ENCODE measurements at places on chromosomes 4 and X.
A peak's percentile ranks its signal among the peaks of the same experiment; 100 is the strongest.

- DNase-seq = no peak
These were observed 5.0 kb downstream of the PRMT9 start for GRCh38 chr4:147678796-147679549.

DNA sequence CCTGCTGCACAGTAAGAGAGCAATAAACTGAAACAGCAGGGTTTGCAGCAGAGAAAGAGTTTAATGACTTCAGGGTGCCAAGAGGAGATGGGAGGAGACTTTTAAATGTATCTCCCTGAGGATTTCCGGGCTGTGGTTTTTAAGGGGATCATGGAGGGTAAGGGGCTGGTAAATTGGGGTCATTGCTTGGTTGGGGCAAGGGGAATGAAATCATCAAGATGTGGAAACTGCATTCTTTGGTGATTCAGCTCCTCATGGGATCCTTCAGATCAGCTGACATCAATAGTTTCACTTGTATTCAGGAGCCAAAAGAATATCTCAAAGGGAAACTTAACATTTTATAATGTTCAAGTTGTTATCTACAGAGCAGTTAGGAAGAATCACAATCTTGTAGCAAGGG, 174.3 kb upstream of the ANXA10 start:
- no peak for DNase-seq

GRCh38 chr4:118373614-118374255, 20.9 kb upstream of the PRSS12 start:
- DNase-seq = no peak

GRCh38 chr4:80655662-80656061, 320.1 kb downstream of the CFAP299 start:
- DNase-seq = no peak

GRCh38 chrX:147476008-147476407, 435.7 kb upstream of the FMR1 start:
- DNase-seq = no peak

DNA sequence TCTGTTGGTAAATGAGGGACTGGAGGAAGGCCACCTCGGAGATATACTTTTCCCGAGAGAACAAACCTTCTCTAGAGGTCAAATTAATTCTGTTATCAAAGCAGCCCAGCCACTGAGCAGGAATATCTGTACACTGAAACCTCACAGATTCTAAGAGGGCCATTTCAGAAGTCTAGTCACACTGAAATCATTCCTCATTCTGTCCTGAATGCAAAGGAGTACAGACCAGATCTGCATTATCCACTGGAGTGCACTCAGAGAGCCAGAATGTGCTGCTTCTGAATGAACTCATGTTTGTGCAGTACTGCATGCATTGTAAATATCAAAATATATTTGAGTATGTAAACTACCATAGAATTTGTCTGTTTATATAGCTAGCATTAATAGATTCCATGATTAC, 278.3 kb upstream of the FSTL5 start:
- no peak for DNase-seq

- DNase-seq = no peak
These were observed 67.9 kb downstream of the PPP3CA start for GRCh38 chr4:101279377-101279871.

DNA sequence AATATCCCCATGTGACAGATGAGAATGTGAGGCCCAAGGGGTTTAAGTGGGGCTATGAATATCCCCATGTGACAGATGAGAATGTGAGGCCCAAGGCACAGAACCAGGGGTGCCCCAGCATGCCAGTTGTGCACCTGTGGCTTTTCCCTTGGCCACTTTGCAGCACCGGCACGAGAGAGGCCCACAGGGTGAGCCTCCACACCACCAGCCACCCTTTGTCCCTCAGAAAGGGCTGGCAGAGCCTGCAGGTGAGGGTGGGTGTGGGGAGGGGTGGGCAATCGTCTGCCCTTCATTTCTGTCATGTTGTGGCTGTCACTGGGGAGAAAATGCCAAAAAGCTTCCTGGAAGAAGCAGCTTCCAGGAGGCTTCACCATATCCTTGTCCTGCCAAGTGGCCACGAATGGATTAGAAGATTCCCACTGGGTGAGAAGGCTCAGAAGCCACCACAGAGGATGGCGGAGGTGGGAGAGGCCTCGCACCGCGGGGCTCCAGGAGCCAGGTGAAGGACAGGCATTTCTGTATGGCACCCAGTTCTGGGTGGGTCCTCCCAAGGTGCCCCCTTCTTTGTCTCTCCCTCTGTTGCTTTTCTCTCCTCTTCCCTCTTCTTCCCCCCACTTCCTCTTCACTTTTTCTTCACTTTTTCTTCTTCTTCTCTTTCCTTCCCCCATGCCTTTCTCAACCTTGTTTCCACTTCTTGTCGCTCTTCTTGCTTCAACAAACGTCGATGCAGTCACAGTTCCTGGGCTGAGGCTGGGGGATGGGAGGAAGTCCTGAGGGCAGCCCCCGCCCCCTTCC, 469 bp upstream of the GPR78 start:
- DNase-seq = no peak

- no peak for DNase-seq
These were observed 189.3 kb downstream of the PTTG2 start for GRCh38 chr4:38149472-38149996.

DNA sequence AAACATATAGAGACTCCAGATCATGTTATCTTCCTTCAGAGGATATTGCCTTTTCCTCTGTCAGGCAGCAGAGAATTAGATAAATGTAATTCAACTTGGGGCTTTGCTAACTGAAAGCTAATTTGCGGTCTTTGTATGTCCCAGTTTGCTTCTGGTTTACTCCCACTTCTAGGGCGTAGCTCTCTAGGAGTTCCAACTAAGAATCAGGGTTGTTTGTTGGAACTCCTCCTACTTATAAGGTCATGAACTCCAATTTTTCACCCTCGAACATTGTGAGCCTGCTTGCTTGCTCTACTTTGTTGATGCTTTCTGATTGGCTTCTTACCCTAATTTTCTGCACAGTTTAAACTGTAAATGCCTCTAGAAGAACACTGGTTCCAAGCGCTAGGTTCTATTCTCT, 66.1 kb downstream of the FMR1NB start:
- DNase-seq = no peak

GRCh38 chr4:69093681-69094080, 2.6 kb upstream of the UGT2B7 start:
- DNase-seq = no peak

GRCh38 chr4:143338313-143338712, 1.6 kb downstream of the GAB1 start:
- no peak for DNase-seq

GRCh38 chr4:71389149-71389827, 50.5 kb downstream of the SLC4A4 start:
- no peak for DNase-seq

DNA sequence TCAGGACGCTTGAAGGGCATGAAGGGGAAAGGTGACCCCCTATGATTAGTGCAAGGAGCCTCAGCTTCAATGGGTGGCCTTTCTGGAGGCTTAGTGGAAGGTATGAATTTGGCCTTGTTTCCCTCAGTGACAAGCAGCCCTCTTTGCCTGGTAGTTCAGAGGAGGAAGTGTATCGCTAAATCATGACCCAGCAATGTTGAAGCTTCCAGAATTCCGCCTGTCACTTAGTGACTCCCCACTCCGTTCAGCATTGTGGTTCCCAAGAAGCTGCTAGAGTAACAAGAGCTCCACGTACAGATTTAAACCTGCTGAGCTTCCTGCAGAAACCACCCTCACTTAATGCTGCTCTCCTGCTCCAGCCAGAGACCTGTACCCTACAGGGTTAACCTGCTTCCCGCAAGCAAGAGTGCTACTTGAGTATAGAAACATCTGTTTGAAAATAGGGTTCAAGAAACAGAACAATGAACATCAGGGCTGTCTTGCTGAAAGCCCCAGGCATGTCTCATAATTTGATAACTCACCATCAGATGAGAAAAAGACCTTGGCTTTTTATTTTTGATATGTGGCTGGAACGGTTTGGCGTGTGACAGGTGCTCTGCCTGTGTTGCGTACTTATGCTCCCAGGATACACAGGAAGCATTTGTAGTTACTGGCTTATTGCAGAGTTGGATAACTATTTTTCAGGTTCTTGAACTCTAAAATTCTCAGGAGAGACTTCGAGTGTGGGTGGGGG, 105.2 kb downstream of the UCHL1 start:
- DNase-seq = peak; percentile 60

DNA sequence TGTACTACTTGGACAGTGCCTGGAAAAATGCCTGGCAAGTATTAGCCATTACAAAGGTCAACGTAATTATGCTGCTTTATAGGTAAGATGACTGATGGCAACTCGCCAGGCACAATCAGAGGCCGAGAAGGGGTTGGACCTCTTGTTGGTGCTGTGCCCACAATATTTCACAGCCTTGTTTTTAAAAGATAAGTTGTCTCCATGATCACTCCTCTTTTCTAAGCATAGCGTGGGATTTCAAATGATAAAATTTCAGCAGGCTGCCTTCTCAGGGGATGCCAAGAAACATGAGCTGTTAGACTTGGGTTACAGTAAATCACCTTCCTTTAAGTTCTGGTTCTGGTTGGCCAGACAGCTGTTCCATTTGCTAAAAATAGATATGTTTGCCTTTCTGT, 26.9 kb downstream of the HOPX start:
- no peak for DNase-seq

DNA sequence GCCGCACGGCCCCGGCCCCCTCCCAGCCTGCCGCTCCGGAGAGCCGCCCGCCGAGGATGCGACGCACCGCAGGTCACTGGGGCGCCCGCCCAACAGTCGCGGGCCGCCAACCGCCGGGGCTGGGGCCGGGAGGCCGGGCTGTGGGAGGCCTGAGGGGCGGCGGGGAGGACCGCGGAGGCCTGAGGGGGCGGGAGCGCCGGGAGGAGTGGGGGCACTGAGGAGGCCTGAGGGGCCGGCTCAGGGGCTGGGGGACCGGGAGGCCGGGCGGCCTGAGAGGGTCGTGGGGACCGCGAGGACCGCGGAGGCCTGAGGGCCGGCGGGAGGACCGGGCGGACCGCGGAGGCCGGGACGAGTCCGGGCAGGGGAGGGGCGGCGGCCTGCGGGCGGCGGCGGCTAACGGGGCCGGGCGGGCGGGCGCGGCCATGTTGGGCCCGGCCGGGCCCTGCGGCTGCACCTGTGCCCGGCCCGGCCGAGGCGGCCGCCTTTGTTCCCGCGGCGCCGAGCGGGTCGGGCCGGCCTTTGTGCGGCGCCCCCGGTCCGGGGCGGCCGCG, 353 bp downstream of the NSD2 start:
- no peak for DNase-seq

DNA sequence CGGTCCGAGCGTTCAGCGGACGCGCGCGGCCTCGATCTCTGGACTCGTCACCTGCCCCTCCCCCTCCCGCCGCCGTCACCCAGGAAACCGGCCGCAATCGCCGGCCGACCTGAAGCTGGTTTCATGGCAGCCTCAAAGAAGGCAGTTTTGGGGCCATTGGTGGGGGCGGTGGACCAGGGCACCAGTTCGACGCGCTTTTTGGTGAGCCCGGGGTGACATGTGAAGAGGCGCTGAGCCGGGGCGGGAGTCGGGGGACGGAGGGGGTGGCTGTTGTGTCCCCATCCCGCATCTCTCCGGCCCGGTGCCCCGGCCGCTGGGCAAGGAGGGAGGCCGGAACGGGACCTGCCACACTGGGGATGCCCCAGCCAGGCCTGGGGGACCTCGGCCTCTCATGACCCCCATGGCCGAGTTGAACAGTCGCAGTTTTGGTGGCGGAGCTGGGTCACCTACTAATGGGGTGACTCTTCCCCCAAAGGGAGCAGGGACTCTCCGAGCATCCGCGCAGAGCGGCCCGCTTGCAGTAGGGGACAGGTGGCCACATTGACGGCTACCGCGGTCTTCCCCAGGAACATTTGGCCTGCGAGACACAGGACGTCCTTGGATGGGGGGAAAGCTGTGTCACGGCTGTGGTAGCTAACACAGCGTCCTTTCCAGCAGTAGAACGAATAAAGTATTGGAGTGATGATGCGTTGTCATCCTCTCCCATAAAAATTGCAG, at the start of gene GK:
Gene GK (plus strand): TSS at position 9 of the 717 bp plus-strand sequence. CDS start 115 bp downstream, at position 124.
- no peak for DNase-seq

DNA sequence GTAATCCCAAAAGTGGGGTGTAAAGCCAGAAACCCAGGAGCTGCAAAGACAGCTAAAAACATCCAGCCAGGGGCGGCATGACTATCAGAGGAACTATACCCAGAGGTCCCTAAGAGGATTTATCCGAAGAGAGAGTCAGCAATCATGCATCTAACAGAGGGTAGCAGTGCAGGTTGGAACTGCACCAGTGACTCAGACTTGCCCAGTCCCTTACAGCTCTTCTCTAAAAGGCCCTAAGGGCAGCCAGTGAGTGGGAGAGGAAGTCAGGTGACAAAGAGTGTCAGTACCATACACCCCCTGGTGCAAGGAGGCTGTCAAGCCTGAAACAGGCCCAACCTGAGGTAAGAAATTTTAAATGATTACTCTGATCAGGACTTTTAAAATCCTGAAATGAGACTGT, 88.1 kb downstream of the CAMK2D start:
- DNase-seq = no peak

- no peak for DNase-seq
These were observed 55.8 kb downstream of the ABLIM2 start for GRCh38 chr4:8102831-8103230.

DNA sequence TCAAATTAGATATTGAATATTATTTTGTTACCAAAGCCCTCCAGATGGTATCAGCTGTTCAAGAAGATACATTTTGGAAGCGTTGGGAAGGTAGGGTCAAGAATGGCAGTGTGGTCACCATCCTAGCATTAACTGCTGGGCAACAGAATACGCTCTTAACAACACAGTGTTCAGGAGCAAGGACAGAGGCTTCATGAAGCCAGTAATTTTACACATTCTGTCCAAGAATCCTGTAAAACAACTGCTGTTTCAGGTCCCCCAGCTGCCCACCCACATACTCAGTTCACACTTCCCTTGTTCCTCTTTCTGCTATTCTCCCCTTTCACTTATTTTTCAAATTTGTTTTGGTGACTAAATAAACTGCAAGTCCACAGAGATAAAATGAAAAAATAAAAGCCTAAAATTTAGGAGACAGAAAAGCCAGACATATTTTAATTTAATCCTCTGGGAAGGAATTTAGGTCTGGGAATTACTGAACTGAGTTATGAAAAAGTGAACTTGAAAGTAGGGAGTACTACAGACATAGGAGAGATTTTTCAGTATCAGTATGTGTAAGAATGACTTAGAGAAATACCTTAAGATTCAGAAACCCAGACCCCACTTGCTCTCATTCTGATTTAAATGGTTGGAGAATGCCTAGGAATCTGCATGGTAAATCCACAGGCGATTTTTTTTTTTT, 406.7 kb downstream of the MAPK10 start:
- no peak for DNase-seq

DNA sequence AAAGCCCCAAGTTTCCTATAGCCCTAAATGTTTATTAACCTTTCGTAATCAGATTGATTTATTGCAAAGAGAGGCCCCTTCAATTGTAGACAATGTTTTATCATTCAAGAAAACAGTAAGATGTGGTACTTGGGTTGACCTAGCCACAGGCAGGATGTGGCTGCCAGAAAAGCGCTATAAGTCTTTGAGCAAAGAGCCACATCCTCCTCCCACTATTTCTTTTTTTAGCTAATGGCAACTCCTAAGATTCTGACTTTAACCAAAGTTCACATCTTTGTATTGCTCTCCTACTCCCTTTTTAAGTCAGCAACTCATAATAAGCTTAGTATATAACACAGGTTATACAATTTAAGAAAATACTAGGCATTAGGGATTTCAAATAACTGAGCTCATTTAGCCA, 70.7 kb upstream of the PPP3CA start:
- no peak for DNase-seq
